ENCODE measurements at places on chromosomes 2 and 18.

DNA sequence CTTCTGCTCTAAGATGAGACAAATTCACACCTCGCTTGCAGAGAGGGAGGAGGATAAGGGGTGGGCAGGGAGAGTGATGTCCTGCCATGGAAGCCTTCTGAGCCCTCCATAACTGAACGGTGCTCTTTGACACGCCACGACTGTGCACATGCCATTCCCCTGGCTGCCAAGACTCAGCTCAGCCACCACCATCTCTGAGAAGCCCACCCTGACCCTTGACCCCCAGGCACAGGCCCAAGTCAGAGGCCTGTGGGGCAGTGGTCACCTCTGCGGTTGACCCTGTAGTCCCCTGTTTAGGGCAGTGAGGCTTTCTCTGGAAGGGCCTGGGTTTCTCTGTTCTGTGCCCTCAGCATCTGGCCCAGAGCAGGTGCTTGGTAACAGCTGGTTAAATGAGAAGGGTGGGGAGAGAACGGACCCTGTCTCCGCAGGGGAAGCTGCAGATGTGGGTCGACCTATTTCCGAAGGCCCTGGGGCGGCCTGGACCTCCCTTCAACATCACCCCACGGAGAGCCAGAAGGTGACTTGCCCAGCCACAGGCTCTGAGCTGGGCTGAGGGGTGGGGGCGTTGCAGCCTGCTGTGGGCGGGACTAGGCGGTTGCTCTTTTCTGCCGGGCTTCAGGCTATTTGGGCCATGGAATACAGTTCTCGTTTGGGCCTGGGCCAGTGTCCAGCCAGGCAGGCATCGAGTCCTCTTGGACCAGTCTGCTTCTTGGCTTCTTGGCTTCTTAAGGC, 215.1 kb downstream of the DYSF start:
- DNase-seq = no peak

- no peak for DNase-seq
Observed at GRCh38 chr2:20608666-20609348, 42.1 kb downstream of the HS1BP3 start.

DNA sequence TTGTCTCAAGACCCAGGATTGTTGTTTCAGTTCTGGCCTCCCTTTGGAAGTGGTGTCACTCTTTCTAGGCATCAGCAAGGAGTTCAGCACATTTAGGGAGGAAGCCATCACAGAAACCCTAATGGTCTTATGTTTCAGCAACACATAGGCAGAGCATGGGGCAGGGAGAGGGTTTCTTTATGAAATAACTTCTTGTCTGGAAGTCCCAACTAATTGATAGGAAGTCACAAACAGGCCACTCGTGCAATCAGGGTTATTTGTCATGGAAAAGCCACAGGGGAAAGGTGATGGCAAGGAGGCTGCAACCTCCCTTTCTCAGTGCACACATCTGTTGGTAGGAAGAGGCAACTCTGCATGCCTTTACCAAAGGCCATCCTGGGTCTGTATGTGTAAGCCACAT, 103.0 kb downstream of the BCL11A start:
- no peak for DNase-seq

GRCh38 chr2:122077771-122078170, 322.3 kb downstream of the TSN start:
- DNase-seq = no peak

- no peak for DNase-seq
Observed at GRCh38 chr2:48050711-48051110, 144.4 kb upstream of the FBXO11 start.

DNA sequence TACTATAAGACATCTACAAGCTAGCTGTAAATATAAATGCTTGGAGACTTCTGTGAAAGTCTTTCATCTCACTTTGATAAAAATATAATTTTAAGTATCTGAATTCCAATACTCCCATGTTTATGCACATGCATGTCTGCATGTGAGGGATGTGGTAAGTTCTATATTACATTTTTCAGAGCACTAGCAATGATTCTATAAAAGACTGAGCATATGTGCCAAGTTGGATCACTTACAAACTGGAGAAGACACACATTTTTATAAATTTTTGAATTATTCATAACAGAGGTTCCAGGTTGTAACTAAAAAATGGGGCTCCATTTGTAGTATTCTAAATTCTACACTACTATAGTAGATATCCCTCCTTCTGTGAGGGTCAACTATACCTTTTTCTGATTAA, 26.0 kb downstream of the ZNF804A start:
- no peak for DNase-seq

All from hypothalamus (tissue), 51 donors.